ENCODE measurements at places on chromosomes 4 and X.

- no peak for DNase-seq
Observed at GRCh38 chrX:17605676-17606075, 131.6 kb upstream of the SCML1 start.

DNA sequence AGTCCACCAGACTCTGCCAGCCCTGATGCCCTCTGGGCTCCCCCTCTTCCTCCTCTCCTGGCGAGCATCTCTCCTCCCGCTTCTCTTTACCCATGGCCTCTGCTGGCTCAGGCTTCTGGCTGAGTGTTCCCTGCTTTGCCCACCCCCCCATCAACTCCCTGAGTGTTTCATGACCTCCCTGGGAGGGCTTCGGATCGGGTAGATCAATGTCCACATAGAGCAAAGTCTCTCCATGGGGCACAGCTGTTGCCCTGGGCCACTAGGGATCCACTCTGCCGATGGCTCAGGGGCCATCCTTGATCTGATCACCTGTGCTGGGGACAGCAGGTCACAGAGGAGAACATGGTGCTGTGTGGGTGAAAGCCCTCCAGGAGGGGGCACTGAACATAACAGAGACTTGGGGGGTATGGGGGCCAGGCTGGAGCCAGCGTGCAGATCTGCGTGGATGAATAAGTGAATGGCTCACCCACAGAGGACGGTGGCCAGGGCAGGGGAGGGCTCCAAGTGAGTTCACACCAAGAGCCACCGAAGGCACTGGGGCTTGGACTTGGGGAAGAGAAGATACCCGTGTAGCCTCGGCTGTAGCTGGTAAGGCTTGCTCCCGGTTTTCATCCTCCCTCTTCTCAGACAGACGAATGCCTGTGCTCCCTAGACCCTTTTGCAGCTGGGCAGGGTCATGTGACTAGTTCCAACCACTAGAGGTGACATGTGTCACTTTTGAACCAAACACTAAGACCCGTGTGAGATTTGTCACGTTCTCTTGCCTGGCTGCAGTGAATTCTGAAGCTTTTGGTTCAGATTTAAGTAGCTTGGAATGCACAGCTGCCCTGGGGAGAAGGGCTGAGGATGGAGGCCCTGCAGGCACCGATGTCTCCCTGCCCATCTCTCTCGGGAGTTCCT lies 23.2 kb upstream of the AFAP1 start:
- no peak for DNase-seq

DNA sequence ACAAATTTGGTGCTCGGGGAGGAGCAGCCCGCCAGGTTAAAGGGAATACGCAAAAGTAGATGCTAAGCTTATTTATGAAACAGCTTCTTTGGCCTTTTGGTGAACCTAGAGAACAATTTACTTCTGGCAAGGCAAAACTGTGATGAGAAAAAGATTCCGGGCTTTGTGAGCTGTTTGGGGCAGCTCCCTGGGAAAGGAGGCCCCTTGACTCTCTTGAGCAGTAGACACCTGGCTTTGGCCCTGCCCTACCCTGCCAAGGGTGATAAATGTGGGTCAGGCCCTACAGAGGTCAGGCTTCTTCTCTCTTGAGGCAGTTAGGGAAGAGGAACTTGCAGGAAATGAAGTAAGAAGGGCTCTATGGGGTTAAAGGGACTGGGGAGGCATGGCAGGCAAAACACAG lies 509.6 kb downstream of the MID1IP1 start:
- no peak for DNase-seq

DNA sequence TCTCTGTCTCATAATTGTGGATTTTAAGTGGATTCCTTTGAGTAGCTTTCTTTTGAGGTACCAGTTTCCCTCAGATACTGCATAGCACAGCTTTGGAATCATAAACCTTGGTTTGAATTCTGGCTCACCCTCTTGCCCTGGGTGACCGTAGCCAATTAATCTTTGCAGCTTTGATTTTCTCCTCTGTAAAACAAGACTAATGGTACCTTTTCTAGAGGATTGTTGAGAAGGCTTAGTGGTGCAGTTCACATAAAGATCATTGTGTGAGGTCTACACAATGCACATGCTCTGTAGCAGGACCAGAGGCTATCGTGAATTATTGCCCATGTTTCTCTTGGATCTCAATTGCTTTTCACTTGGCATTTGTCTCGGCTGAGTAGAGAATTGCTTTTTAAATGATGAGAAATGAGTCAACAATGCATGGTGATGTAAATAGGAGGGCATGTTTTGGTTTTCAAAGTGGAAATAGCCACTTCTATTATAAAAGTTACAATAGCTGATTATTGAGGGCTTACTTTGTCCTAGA lies 47.9 kb downstream of the TMEM131L start:
- no peak for DNase-seq

GRCh38 chrX:20042221-20042620 lies 51.4 kb upstream of the BCLAF3 start:
- no peak for DNase-seq

GRCh38 chr4:87916626-87917025 lies 58.9 kb upstream of the SPP1 start:
- DNase-seq: no peak

GRCh38 chrX:6307156-6307555 lies 78.5 kb upstream of the NLGN4X start:
- no peak for DNase-seq

DNA sequence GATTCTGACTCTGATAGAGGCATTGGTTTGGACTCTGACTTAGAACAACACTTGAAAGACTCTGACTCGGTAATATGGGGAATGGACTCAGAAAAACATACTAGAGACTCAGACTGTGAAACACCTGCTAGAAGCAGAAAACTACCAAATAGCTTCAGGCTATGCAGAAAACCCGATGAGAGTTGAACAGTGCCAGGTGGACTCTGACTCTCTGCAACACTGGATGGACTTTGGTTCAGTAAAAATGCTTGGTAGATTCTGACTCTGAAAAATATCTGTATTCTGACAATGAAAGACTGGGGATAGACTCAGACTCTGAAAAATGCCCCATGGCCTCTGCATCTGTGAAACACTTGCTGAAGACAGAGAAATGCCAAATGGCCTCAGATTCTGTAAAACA lies 215.1 kb upstream of the HDX start:
- no peak for DNase-seq

DNA sequence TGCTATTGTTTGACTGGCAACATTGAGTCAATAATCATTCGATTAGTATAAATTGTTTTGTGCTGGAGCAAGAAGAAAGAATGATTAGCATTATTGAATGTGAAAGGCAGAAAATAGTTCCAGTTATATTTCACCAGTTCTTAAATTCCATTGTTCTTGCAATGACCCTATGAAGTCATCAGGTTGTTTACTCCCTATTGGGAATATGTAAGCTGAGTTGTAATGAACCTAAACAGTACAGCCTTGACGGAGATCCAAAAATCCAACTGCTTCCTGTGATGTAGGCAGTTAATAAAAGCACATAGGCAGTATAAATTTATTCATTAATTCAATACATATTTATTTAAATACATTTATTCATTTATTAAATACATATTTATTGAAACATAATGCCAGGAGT lies 947.5 kb downstream of the PCDH7 start:
- no peak for DNase-seq

DNA sequence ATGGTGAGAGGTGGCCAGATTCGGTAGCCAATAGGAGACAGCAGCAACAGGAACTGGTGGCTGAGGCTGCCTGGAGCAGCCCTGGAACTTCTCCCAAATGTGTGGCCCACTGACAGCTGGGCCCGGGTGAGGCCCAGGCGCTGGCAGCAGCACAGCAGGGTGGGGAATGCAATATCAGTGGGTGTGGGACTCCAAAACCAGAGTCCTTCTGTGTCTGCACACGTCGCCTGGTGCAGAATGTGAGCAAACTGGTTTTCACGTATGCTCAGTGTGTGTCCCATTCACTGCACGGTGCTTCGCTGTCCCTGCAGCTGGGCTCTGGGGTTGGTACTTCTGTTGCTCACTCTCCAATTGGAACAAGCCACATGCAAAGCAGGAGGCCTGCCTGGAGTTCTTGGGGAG lies 14.4 kb upstream of the CENPU start:
- no peak for DNase-seq

DNA sequence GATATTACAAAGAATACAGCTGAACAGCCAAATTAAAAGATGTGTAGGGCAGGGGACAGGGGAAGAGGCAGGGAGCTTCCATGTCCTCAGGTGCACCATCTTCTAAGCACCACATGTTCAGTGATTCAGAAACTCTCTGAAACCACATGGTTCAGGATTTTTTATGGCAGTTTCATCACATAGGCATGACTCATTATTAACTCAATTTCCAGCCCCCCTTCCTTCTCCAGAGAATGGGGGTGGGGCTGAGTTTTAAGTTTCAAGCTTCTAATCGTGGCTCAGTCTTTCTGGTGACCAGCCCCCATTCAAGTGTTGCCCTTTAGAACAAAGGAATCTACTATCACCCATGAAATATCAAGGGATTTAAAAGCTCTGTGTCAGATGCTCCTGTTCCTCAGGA lies 317.8 kb upstream of the GALNT7 start:
- DNase-seq: no peak

DNA sequence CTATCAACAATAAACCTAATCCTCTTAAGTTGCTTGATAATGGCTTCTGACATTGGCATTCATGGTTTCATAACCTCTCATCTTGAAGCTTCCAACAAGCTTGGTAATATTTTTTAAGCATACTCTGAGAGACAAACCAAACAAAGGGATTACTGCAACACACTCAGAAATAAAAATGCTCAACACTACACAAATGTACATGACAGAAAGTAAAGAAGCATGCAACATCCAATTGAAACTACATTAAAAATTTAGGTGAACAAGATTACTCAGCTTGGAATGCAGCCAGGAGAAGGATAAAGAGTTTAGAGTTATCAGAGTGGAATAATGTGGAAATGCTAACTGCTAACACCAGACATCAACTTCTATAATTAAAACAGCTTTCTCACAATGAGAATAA lies 1136.6 kb upstream of the PABPC4L start:
- DNase-seq: no peak

DNA sequence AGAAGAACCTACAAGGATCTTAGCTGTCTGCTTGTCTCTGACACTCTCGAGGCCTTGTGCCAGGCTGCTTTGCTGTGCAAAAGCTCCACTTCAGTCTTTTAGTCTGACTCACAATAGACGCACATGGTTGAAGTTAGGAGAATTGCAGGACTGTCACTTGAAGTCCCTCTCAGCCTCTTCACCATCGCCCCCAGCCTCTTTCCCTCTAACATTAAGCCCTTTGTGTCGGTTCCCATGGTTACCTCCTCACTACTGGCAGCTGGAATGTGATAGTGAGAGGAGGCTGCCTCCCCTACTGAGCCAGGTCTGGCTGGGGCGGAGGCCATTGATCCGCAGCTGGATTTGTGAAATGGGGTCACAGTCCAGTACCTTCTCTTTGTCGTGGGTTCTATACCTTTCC lies 201.8 kb downstream of the SOWAHB start:
- DNase-seq: no peak

- DNase-seq: no peak
Observed at GRCh38 chr4:66123190-66123589, 452.9 kb upstream of the EPHA5 start.

GRCh38 chrX:16612257-16612897 lies 37.6 kb upstream of the S100G start:
- no peak for DNase-seq

All from activated CD4-positive, alpha-beta T cell treated with anti-CD3 and anti-CD28 coated beads for 4 hours (primary cell).